ENCODE measurements at places on chromosomes 5 and 9.
A peak's percentile ranks its signal among the peaks of the same experiment; 100 is the strongest.

DNA sequence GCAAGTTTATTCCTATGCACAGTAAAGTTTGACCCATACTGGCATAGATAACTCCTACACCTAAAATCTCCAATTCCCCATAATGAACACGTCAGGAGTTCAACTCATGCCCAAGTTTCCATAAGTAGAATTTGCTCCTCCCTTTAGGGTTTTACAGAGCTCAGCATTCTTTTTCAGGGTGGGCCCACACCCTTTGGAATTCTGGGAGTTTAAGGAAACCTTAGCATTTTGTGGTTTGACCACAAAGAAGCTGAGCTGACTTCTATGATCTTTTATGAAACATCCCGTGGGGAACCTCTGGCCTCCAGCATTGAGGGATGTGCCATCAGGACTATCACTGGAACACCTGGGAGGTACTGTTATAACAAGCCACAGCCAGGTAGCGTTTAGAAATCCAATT, 220.6 kb upstream of the MAP3K1 start:
- DNase-seq = no peak

DNA sequence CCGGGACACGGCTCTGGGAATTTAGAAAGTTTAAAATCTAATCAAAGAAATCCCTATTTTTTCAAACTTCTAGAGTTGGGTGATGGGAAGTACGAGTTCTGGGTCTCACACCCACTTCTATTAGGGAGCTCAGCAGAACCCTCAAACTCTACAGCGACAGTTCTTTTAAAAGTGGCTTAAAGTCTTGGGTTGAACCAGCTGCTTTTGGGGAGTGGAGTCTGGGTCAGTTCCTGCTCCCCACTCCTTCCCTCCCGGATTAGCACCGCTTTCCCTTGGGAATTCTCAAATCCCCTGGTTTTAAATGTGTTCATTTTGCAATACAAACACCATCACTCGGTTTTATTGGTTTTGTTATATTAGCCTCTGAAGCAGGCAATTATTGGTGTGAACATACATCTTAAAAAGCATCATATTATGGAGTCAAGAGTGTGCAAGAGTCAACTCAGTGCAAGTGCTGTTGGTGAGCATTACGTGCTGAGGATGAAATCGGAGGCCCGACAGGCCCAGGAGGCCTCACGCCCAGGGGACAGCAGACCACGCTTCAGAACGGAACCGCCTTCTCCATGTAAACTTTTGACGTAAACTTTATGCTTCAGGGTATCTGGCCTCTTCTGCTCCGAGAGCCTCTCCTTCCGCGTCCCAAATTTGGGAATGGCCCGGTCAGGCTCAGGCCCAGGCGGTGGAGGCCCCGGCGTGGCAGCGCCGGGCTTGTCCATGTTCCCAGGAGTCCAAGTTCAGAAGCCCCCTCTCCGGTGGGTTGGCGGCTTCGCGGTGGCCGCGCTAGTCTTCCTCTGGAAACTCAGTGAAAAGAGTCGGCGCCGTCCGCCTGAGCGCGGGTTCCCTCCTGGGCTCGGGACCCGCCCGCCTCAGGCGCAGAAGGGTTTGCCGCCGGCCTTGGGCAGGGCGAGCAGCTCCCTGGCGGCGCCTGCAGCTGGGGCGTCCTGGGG, 5.3 kb downstream of the IRX4 start:
- no peak for DNase-seq

DNA sequence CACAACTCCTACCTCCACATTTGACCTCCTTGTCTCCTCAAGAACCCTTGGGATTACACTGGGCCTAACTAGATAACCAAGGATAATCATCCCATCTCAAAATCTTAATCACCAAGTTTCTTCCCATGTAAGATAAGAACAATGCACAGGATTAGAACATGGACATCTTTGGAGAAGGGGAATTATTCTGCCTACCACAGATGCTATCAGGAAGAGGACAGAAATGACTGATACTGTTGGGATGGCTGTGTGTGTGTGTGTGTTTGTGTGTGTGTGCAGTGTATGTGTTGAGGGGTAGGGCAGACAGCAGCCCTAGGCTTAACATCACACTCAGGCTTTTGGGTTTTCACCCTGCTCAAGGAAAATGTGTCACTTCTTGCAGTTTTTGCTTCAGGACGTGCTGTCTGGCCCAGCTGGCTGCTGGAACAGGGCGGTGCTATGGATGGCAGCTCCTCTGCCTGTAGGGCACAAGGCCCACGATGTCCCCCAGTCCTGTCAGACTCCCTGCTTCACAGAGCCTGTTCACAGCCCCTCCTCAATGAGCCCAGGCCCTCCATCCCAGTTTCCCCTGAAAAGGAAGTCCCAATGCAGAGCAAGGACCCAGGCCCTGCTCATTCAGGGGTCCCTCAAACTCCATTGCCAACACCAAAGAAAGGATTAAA, 7.7 kb downstream of the CA9 start:
- DNase-seq = no peak

DNA sequence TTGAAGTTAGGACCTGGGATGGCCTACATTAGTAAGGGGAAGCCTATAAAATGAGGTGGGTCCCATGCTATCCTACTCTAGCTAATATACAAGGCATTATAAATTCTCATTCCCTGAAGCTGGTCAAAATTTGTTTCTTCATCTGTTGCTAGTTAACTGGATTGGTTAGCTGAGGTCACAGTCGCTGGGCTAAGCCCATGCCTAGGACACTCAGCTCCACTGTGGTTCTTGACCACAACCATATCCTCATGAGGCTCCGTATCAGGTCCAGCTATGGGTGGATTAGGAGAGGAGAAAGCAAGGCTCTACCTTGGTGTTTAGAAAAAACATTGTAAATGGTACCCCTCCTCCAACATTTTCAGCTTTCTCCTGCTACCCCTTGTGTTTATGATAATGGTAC, 52.8 kb upstream of the RAI14 start:
- DNase-seq = no peak

DNA sequence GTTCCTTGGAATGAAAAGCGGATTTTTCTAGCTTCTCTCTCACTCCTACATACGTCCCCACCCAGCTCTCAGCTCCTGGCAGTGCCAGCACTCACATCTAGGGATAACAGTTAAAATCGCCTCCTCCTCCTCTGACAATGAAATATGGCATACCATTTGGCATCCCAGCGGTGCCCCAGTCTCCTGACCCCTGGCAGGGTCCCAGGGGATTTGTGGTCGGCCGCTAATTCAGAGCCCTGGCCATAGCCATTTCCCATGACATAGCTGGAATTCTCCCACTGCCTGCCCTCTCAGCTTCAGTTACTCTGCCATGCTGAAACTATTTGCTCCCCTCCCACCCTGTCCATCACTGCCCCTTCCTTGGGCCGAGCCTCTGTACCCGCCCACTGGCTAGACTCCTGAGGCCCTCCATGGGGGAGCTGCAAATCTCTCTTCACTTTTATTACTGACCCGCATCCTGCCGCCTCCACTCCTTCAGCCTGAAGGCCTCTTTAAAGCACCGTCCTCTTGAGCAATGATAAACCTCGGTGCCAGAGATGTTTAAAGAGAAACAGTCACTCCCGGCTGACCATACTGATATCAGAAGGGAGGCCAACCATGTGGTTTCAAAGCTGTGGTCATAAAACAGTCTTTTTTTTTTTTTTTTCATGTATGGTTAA, 139.8 kb downstream of the SLIT3 start:
- peak; percentile 61 for DNase-seq

DNA sequence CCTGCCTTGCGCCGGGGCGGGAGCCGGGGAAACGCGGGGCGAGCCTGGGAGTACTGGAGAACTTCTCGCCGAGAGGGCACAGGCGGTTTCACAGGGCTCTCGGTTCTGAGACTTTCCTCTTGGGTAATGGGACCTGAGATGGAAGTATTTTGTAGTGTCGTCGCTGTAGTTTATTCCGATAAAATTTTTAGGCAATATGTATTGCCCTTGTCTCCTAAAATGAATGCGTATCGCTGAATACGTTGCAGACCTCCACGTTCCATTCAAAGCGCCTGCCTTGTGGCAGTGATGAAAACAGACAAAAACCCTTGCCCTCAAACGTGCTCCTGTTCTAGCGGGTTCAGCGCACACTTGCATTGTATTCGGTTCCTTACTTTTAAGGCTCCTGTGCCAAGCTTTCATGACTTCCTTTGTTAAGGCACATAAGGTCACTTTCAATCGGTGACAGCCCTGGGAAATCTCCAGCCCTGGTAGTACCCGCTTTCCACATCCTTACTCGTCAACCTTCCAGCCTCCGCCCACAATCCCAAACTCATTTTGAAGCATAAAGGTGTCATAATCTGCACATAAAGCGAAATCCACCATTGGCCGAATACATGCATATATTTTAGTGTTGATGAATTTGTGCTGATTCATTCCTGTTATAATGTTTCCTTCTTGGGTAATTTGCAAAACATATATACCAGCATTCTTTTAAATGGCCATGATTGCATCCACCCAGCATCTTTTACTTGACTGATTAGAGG, 694 bp downstream of the RMI1 start:
- peak; percentile 63 for DNase-seq

GRCh38 chr5:149937610-149938009, 7.0 kb downstream of the PDE6A start:
- no peak for DNase-seq

DNA sequence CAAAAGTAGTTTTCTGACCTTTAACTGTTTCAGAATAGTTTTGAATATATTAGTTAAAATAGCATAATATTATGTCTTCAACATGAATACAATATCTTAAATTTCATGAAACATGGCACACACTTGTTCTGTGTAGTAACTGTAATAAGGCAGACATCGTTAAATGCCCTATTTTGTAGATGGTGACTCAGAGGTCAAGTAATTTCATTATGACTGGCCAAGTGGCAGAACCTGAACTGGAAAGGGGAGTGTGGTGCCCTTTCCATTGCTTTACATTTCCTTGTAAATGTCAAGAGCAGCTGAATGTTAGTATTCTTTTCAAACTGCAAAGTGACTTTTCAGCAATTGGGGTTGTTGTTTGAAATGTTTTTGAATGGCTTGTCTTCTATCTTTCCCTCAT, 201.2 kb upstream of the CDKN2B start:
- DNase-seq = no peak

GRCh38 chr9:77896269-77896937, 135.2 kb downstream of the GNAQ start:
- no peak for DNase-seq

DNA sequence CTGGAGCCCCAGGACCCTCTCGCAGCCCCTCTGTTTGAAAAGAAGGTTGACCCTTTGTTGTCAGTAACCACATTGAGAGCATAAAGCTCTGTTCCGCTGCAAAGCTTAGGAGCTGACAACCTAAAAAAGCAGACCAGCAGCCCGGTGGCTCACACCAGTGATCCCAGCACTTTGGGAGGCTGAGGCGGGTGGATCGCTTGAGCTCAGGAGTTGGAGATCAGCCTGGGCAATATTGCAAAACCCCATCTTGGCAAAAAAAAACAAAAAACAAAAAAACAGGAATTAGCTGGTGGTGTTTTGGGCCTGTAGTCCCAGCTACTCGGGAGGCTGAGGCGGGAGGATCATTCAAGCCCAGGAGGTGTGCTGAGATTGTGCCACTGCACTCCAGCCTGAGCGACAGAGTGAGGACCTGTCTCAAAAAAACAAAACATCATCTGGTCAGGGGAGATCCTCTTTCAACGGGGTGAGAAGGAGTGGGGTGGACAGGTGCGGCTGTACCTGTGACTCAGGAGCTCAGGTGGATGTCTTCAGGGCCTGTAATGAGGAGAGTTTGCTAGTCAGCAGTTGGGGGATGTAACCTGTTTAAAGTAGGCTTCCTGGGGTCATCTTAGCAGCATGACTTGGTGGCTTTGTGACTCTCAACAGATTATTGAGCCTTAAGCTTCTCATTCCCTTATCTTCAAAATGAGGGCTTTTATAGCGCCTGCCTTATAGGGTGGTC, 694 bp upstream of the REEP2 start:
- peak; percentile 38 for DNase-seq

DNA sequence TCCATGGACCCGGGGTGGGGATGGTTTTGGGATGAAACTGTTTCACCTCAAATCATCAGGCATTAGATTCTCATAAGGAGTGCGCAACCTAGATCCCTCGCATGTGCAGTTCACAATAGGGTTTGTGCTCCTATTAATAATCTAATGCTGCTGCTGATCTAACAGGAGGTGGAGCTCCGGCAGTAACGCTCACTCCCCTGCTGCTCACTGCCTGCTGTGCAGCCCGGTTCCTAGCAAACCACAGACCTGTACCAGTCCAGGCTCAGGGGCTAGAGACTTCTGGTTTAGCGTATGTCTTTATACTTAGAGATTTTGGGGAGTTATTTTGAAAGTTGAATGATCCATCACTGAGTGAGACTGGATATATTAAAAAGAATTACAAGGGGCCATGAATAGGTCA, 50.2 kb downstream of the RICTOR start:
- DNase-seq = no peak

Data from pancreas (tissue), 10 donors.